Lung microvascular endothelial cell (primary cell): ENCODE measurements at places on chromosomes 6 and 20. TPM values are rescaled to one million over a fixed set of nuclear protein-coding genes. Genes with fewer than 3 reads are reported as not detected.

Gene FRS3
- total RNA-seq, result 0.60 and 0.65 TPM in 2 replicates

Gene GRM1
- under 0.01 TPM in 1 of 2 replicates, not detected in the other for total RNA-seq

Gene CST5
- not detected in 2 replicates for total RNA-seq

Gene ZC3H12D
- total RNA-seq, result not detected in 2 replicates

Gene CDC5L
- total RNA-seq, result 12.4 and 16.3 TPM in 2 replicates

Gene CCM2L
- 16.3 and 24.2 TPM in 2 replicates for total RNA-seq

Gene OVOL2
- not detected in 2 replicates for total RNA-seq

Gene HLA-DOA
- not detected in 2 replicates for total RNA-seq

Gene EYA4
- 0.22 and 0.40 TPM in 2 replicates for total RNA-seq

Gene FAM229B
- total RNA-seq, result 3.3 and 6.5 TPM in 2 replicates

Gene REV3L
- total RNA-seq, result 17.0 and 18.8 TPM in 2 replicates

Gene SLC29A1
- total RNA-seq, result 25.3 and 28.6 TPM in 2 replicates

Gene TRIM10
- under 0.01 TPM in 1 of 2 replicates, not detected in the other for total RNA-seq

Gene HSPA1L
- total RNA-seq, result 0.87 and 1.8 TPM in 2 replicates

Gene OR2B6
- total RNA-seq, result not detected in 2 replicates
